ENCODE measurements at places on chromosomes 6 and 20.
A peak's percentile ranks its signal among the peaks of the same experiment; 100 is the strongest.

DNA sequence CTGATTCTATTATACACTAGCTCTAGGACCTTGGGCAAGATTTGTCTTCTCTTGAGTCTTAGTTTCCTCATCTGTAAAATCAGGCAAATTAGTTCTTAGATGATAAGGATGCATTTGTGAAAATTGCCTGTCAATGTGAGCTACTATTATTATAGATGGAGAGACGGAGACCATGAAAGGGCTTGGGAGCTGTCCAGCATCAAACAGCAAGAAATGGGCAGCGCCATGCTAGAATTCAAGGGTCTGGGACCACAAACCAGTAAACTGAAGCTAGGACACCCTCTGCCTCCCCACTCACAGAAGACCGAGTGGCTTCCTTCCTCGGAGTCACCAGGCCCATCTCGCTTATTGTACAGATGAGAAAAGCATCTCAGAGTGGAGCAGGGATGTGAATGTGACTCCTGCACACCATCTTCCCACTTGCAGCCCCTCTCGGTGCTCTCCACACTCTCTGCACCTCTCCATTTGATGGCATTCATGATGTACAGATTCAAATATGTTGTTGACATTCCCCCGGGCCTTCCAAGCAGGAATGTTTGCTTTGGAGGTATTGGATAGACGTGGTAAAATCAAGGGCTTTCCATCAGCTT lies 24.1 kb upstream of the BPIFA3 start:
- DNase-seq, result no peak

- DNase-seq, result peak; percentile 89
Observed at GRCh38 chr6:150068720-150069648, at the start of gene ULBP3. Gene ULBP3, minus strand, starts transcription at chr6:150069121. Its CDS starts 55 bp downstream, at chr6:150069066.

GRCh38 chr6:47787620-47788497 lies 6.0 kb downstream of the OPN5 start:
- peak; percentile 12 for DNase-seq

GRCh38 chr20:2798095-2798805 lies 2.2 kb downstream of the CPXM1 start:
- no peak for DNase-seq

DNA sequence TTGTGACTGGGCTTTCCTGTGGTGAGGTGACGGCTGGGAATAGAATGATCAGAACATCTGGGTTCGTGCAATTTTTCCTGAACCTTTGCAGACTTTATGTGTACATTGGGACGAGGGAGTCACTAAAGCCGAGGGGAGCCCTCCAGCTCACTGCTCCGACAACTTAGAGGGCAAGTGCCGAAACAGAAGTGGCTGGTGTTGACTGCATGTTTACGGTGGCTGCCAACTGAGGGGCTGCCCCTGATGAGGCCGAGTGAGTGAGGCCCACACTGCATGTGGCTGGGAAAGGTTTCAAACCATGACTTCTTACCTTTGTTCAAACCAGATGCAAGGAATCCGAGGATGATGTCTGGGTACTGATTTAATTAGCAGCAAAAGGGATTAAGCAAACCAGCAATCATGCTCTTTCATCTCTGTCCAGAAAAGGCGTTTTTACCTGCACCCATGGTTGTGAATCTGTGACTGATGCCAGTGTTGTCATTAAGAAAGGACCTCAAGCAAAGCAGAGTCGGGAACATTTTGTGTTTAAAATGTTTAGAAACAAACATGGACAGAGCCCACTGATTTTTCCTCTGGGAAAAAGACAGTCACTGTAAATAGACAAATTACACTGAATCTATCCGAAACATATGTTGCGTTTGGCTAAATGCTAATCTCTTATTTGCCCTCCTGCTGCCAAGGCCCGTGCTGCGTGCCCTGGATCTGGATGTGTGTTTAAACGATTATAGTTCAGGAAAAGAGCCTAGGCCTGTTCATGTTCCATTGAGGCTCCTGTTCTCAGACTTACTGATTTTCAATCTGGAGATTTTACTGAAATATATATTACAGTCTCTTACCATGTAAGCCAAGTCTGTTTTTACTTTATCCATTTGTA lies 105.1 kb downstream of the UST start:
- no peak for DNase-seq

- DNase-seq, result no peak
Observed at GRCh38 chr20:31652917-31653396, 15.2 kb downstream of the COX4I2 start.

- DNase-seq, result no peak
Observed at GRCh38 chr6:44674226-44675155, 287.0 kb downstream of the CDC5L start.

DNA sequence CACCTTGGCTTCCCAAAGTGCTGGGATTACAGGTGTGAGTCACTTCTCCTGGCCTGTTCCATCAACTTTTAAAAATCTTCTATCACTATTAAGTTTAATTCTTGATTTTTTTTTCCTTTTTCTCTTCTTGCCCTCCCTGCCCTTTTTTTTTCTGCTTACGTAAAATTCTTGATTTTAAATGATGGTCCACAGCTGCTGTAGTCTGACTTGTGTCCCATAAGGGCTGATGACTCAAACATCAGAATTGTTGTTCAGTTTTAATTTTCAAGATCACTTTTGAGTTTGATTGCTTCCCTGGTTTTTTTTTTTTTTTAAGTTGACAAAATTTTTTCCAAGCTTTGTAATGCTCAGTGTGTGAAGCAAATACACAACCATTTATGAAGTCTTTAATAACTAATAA lies 61.9 kb downstream of the CBFA2T2 start:
- no peak for DNase-seq

- peak; percentile 61 for DNase-seq
Observed at GRCh38 chr6:142361779-142362750, 60.3 kb downstream of the ADGRG6 start.

- no peak for DNase-seq
Observed at GRCh38 chr20:38112261-38112929, 52.7 kb downstream of the TGM2 start.

DNA sequence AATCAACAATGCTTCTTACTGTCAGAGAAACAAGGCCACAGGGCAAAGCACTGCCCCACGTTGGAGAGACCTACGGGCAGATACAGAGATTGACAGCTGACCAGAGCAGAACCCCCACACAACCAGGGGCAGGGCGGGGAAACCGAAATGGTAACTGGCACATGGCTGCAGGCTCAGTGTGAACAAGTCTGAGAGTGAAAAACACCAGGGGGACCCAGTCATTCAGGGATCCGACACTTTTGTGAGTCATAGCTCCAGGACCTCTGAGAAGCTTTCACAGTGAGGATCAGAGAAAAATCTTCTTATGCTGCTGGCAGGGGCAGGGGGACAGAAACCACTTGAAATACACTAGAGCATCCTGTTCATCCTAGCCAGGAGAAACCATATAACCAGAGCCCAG lies 254.2 kb downstream of the C6orf118 start:
- DNase-seq, result no peak

DNA sequence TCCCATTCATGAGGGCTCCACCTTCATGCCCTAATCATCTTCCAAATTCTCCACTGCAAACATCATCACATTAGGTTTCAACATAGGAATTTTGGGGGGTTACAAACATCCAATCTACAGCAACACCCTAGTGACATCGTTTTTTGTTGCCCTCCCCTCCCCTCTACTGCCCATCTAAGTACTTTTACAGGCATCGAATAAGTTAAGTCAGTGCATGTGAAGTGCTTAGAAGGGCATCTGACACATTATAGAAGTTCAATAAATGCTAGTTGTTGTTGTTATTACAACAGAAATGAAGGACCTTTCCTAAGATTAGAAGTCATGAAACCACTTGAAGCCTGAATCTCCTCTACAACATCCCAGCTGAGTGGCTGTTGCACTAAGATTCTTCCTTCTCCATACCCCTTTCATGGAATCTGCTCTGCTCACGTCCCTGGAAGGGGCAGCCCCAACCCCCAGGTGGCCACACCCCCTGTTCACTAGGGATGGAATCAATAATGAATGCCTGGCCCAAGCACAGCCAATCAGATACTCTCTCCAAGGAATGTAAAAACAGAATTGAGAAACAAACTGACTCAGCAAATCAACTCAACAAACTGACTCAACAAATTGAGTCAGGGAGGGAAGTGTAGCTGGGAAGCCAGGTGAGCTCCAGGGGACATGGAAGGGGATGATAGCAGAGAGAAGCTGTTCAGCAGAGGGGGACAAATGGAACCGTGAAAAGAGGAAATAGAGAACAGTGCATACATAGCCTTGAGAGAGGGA lies 3.9 kb upstream of the LRP11 start:
- no peak for DNase-seq

DNA sequence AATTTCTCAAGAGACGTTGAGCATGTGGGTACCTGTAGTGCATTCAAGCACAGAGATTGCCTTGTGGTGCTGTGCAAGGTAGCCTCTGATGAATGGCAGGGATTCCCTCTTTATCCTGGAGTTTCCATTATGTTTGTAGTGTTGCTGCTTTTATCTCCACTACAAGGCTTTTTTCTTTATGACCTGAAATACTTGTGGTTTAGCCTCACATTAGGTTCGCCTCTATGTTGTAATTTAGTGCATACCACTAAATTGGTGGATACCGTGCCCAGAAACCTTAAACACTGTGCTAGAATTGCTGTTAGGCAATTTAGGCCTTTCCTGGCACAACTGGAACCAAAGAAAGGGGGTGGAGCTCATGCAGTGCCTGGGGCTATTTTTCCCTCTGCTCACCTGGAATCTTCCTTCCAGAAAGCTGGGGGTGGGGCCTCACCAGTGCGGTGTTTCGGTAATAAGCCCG lies 76.8 kb downstream of the NCOA7 start:
- DNase-seq, result no peak

DNA sequence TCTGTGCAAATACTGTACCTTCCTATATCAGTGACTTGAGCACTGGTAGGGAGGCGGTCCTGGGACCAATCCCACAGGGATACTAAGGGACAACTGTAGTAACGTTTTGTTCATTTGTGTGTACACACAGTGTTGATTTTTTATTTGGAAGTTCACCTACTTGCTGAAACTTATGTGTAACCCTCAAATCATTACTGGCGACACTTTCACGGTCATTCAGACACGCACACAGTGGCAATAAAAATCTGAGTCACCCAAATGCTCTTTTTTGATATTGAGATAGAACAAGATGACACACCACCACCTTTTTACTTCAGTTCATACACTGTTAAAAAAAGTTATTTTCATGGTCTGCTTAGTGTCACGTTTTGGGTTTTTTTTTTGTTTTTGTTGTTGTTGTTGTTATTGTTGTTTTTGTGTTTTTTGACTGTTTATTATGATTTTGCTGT lies 79.8 kb downstream of the QKI start:
- peak; percentile 25 for DNase-seq

GRCh38 chr20:58045579-58045978 lies 182.9 kb downstream of the ANKRD60 start:
- no peak for DNase-seq

DNA sequence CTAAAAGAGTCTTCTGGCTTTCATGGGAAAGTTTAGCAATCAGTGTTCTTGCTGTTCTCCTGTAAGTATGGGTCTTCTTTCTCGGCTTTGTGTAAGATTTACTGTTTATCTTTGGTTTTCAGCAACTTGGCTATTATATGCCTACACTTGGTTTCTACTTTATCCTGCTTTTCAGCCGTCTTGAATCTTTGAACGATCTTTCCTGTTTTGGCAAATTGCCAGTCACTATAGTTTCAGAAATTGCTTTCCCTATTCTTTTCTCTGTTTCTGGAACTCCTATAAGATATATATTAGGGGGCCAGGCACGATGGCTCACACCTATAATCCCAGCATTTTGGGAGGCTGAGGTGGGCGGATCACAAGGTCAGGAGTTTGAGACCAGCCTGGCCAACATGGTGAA lies 14.6 kb upstream of the SRPK1 start:
- DNase-seq, result no peak

DNA sequence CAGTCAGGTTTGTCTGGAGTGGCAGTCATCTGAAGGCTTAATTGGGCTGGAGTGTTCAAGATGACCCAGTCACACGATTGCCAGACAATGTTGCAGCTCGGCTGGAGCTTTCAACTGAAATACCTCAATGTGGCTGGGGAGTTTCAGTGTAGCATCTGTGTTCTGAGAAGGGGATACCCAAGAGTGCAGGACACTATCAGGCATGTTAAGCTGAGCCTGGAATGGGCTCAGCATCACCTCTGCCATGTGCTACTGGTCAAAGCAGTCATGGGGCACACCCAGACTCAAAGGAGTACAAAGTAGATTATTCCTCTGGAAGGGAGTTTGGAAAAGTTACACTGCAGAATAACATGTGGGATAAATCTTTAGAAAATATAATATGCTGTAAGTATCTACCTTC lies 363.9 kb downstream of the KIF16B start:
- no peak for DNase-seq

DNA sequence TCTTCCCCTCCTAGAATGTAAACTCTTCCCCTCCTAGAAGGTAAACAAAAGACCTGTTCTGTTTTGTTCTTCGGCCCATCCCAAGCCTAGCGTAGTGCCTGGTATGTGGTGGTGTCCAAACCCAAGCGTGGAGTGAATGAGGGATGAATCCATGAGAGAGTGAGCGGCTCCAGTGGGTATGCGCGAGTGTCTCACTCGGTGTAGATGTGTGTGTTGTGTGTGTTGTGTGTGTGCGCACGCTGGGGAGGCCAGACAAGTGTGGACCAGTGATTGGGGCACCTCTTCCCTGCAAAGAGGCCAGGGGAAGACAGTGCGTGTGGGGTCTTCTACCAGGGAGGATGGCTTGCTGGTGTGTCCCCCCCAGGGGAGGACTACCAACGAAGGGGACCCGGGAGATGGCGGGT lies 392 bp upstream of the SLC2A10 start:
- DNase-seq, result no peak

GRCh38 chr6:3489027-3489757 lies 32.3 kb upstream of the SLC22A23 start:
- DNase-seq, result no peak

GRCh38 chr6:105644691-105645090 lies 241.8 kb upstream of the PREP start:
- DNase-seq, result no peak

- DNase-seq, result peak; percentile 9
Observed at GRCh38 chr20:13788167-13788834, 3.5 kb downstream of the NDUFAF5 start.

DNA sequence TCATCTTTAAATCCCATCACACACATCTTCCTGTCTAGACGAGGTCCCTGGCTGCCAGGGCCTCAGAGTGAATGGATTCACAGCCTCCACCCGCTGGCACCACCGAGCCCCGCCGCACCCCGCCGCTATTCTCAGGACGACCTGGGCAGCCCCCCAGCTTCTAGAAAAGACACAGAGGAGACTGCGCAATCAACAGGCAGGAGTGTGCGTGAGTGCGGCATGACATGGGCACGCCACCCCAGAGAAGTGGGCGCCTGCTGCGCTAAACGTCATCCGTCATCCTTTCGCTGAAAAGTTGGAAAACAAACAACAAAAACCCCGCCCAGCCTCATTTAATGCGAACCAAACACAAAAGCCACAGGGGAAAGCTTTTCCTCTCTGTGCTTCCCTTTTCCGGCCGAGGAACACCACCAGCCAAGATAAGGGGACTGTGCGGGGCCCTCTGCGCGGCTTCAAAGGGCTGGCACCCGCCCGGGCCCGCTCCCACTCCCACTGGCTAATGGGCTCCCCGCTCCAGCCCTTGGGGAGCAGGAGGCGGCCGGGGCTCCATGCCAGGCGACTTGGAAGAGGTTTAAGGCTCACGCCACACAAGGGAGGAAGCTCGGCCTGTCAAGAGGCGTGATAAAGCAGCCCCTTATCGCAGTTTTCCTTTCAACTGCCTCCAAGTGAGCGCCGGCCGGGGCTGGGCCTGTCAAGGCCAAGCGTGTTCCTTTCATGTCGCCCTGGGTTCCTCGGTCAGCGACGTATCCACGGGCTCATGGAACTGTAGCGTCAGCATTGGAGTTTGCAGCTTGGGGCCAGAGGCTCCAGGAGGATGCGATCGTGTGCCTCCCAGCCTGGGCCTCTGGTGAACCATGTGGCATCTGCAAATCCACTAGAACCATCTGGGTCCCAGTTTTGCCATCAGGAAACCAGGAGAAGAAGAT lies 50.1 kb downstream of the NFATC2 start:
- no peak for DNase-seq
